ENCODE measurements at places on chromosomes 7 and 10. TPM values are rescaled to one million over a fixed set of nuclear protein-coding genes. Genes with fewer than 3 reads are reported as not detected.

The GIMAP6 gene
- polyA plus RNA-seq, result 0.45 TPM

The H2BK1 gene
- not detected for polyA plus RNA-seq

The EPHA1 gene
- polyA plus RNA-seq, result 0.50 TPM

The UTF1 gene
- polyA plus RNA-seq, result 0.10 TPM

The SEPTIN7 gene
- polyA plus RNA-seq, result 70.0 TPM

The PTPN20 gene
- 0.24 TPM for polyA plus RNA-seq

The CCZ1B gene
- 47.4 TPM for polyA plus RNA-seq

The PDE6C gene
- not detected for polyA plus RNA-seq

The ANKRD2 gene
- not detected for polyA plus RNA-seq

The SAP25 gene
- polyA plus RNA-seq, result 71.9 TPM

The CLDN4 gene
- 0.09 TPM for polyA plus RNA-seq

The TIMM23 gene
- polyA plus RNA-seq, result 21.1 TPM

The ZEB1 gene
- 12.2 TPM for polyA plus RNA-seq

The ELFN1 gene
- not detected for polyA plus RNA-seq

The ODAD2 gene
- not detected for polyA plus RNA-seq

The CFAP70 gene
- polyA plus RNA-seq, result 1.6 TPM

The ADAM22 gene
- polyA plus RNA-seq, result 0.23 TPM

The TRUB1 gene
- 6.5 TPM for polyA plus RNA-seq

The KCND2 gene
- polyA plus RNA-seq, result not detected

The SYT15B gene
- 0.04 TPM for polyA plus RNA-seq

The FRMPD2 gene
- not detected for polyA plus RNA-seq

The CCDC172 gene
- polyA plus RNA-seq, result not detected

The ANKRD7 gene
- polyA plus RNA-seq, result not detected

The AZGP1 gene
- polyA plus RNA-seq, result not detected

The CFAP46 gene
- 0.35 TPM for polyA plus RNA-seq

The PITX3 gene
- not detected for polyA plus RNA-seq

The MMP21 gene
- polyA plus RNA-seq, result 0.18 TPM

The GPR26 gene
- not detected for polyA plus RNA-seq

The DYNC1I1 gene
- polyA plus RNA-seq, result not detected

Measured in B cell (primary cell).